ENCODE measurements at places on chromosomes 3 and 15.

- DNase-seq, result no peak
These were observed 445.6 kb upstream of the RBMS3 start for GRCh38 chr3:28835249-28835648.

- no peak for DNase-seq
These were observed 485.5 kb downstream of the TUSC7 start for GRCh38 chr3:117195034-117195433.

DNA sequence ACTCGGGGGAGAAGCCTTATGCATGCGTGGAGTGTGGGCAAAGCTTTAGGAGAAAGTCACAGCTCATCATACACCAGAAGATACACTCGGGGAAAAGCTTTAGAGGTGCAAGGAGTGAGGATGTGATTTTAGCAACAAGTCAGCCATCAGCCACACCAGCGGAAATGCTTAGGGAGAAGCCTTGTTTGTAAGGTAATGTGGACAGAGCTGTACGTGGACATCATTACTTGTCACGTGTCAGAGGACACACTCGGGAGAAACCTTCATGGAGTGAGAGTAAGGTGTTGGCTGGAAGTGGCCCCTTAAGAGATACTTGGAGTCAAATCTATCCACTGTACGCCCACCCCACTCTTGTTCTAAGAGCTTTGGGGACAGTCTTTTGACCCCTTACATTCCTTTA, 28.7 kb downstream of the ZNF589 start:
- no peak for DNase-seq

DNA sequence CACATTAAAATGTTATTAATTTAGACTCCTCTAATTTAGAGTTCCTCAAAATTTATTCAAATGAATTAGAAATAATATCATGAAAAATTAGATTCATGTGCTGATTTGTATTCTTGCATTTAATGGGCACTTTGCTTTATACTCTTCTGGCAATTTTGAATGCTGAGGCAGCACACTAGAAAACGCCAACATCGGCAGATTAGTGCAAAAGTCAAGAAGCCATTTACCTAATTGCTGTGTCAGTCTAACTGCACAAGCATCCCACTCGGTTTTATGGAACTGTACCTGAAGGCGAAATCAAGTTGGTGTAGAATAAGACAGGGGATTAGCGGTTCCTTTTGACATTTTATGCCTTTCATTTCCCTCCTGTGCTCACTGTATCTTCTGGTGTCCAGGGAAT, 382.0 kb downstream of the ROBO2 start:
- no peak for DNase-seq

- no peak for DNase-seq
These were observed 47.9 kb downstream of the QTRT2 start for GRCh38 chr3:114104414-114104813.

All from fibroblast of mammary gland (primary cell).